Fibroblast of upper back skin (primary cell): ENCODE measurements at places on chromosomes 16 and 17.

- DNase-seq: no peak
Observed at GRCh38 chr17:80168371-80168770, 1.5 kb upstream of the CARD14 start.

GRCh38 chr17:77676237-77676661 is 282.3 kb upstream of the TNRC6C start:
- DNase-seq: no peak

DNA sequence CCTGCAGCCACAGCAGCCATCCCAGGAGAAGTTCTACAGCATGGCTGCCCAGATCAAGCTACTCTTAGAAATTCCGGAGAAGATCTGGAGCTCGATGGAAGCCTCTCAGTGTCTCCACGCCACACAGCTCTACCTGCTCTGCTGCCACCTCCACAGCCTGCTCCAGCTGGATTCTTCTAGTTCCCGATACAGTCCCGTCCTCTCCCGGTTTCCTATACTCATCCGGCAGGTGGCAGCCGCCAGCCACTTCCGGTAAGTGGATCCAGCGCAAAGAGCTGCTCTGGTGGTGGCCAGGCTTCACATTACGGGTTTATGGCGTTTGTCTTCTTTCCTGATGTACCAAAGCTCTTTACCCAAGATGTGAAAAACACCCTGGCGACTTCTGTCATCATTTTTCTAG is 3.6 kb downstream of the COG1 start:
- DNase-seq: peak; percentile 38

DNA sequence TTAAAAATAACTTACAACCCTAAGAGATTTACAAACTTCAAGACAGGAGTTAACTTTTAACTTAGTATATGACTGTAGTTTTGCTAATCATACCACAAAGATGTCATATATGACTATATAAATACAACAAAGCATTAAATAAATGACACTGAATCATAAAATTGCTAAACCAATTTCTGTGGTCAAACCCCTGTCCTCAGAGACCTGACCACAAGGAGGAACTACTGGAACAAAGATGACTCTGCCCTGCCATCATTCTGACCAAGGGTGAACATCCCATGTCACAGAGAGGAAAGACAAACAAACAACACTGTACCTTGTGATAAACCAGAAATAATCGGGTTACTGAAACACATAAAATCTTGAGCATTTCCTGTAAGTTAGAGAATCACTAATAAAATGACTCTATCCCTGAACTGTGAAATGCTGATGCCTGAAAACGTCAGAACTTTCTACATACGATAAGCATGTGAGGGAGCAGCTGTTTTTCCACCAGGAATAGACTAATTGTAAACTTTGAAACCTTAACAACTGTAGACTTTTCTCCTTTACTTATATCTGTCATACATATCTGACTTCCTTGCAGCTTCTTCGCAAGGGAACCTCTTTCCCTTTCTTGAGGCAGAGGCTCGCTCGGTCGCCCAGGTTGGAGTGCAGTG is 47.9 kb downstream of the WDR59 start:
- peak; percentile 46 for DNase-seq

GRCh38 chr17:1108765-1109605 is 70.8 kb downstream of the ABR start:
- DNase-seq: peak; percentile 44

DNA sequence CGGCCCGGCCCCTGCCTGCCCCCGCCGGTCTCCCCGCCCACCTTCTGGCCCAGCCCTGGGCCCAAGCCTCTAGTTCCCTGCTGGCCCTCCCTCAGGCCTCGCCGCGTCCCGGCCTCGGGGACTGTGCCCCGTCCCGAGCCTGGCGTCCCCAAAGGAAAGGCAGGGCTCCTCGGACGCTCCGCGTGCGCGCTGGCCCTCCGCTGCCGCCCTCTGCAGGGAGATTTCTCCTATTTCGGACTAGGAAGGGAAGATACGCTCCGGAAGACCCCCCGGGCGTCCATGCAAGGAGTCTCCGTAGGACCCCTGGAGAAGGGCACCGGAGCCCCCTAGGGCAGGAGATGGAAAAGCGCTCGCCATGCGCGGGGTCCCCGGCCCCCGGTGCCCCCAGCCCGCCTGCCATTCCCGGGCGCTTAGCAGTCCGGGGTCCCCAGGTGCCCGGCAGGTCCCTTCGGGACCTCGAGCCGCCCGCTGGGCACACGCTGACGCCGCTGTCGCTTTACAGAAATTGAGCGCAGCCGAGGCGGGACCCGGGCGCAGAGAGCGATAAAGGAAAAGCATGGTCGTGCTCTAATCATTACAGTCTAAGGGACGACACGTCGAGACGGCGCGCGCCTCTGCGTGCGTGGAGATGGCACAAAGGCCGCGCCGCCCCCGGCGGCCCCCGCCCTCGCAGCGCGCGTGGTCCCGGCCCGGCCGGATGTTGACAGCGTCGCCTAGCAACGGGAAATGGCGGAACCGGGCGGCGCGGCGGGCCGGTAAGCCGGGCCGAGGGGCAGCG is at the start of gene CCDC40:
Gene CCDC40 (plus strand): TSS at position 706 of the 778 bp plus-strand sequence. CDS start 21 bp downstream, at position 727.
- peak; percentile 66 for DNase-seq

DNA sequence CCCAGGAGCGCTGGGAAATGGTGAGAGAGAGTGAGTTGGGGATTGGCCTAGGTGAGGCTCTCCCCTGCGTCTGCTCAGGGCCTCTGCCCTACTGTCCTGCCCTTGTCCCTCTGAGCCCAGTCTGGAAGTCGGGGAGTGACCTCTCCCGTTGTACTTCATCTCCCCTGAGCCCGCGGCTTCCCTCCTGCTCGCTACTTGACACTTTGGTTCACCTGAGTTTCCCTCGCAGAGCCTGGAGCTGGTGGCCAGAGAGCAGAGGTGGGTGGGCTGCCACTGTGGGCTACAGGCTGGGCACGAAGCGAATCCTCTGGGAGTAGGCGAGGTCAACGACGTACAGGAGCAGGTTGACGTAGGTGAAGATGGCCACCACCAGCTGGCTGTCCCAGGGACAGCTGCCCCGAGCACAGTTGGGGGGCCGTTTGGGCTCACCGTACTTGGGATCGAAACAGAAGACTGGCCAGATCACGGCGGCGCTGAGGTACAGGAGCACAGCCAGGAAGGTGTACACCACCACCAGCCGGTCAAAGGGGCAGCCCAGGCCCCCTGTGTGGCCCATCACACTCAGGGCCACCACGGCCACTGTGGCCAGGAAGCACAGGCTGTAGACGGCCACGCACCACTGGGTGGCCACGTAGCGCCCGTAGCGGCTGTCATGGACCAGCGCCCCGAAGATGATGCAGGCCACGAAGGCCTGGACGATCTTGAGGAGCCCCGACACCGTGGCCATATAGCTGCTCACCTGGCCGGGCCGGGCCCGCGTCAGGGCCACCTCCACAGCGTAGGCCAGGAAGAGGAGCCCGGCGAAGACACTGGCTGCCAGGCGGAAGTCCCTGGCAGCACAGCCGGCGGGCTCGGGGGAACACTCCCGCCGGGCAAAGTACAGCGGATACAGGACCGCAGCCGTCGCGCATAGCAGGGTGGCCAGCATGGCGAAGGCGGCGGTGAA is 3.7 kb upstream of the PYCR1 start:
- no peak for DNase-seq

DNA sequence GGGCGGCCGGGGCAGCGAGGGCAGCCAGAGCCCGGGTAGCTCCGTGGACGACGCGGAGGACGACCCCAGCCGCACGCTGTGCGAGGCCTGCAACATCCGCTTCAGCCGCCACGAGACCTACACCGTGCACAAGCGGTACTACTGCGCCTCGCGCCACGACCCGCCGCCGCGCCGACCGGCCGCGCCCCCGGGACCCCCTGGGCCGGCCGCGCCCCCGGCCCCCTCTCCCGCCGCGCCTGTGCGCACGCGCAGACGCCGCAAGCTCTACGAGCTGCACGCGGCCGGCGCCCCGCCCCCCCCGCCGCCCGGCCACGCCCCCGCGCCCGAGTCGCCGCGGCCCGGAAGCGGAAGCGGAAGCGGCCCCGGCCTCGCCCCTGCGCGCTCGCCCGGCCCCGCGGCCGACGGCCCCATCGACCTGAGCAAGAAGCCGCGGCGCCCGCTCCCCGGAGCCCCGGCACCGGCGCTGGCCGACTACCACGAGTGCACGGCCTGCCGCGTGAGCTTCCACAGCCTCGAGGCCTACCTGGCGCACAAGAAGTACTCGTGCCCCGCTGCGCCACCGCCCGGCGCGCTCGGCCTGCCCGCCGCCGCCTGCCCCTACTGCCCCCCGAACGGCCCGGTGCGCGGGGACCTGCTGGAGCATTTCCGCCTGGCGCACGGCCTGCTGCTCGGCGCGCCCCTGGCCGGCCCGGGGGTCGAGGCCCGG is 36.1 kb upstream of the ZC3H18 start:
- peak; percentile 66 for DNase-seq

GRCh38 chr16:85168732-85169256 is 56.5 kb upstream of the CIBAR2 start:
- DNase-seq: peak; percentile 68

DNA sequence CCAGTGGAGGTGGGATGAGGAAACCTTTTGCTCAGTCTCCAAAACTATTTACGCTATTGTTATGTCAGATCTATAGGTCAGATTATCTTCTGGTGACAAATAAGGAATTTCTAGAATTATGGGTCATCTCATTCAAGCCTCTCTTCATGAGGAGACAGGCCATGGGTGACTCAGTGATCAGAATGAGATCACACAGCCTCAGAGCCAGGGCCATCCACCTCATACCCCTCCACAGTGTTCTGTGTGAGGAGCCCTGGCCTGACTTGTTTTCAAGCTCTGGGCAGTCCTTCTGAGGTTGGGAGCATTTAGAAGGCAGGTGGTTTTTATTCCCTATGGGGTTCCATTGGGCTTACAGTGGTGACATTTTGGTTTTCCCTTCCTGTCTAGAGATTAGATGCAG is 26.5 kb downstream of the YPEL2 start:
- DNase-seq: peak; percentile 56

DNA sequence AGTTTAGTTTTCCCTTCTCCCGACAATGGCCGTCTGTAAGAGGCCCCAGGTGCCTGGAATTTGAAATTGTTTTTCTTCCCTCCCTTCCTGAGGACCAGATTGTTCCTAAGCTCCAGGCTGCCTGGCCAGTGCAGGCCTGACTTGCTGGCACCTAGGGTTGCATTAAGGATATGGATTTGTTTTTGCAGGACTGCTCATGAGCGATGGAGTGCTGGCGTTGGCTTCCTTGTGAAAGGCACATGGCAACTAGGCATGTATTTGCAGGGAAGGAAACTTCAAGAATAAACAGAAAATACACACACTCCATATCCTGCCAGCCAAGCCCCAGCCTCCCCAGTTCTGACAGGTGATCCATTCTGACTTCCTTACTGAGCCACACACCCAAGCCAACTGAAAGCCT is 25.5 kb upstream of the SOX9 start:
- DNase-seq: no peak
